ENCODE measurements at places on chromosomes 5 and 9.

- no peak for DNase-seq
Measured at GRCh38 chr5:92644266-92644886, 936.6 kb downstream of the NR2F1-AS1 start.

DNA sequence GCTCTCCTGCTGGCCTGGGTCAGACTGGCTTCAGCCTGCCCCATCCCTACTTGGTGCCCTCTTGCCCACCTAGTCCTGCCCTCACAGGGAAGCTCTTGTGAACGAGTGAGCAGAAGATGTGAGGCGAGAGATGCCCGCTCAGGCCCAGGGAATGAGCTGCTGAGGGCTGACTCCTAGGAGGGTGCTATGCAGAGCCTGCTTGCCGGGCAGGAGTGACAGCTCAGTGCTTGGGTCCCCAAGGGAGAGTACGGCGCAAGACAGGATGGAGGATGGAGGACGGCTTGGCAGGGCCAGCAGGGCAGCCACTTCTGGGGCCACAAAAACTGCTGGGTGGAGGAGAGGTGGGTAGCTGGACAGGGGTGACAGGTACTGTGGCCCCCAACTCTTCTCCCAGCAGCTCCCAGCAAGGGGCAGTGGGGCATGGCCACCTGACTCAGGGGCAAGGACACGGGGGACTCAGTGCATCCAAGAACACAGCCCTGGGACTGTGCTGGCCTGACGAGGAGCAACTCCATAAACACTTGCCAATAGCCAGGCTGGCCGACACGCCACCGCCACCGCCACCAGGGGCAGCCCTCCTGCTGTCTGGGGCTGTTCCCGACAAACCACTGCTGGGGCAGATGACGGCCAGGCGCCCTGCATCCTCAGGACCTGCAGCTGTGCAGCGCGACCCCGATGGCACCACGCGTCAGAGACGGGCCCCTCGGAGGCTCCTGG is 55.6 kb upstream of the UBAC1 start:
- DNase-seq: no peak

GRCh38 chr9:18837402-18837801 is 195.6 kb downstream of the SAXO1 start:
- no peak for DNase-seq

DNA sequence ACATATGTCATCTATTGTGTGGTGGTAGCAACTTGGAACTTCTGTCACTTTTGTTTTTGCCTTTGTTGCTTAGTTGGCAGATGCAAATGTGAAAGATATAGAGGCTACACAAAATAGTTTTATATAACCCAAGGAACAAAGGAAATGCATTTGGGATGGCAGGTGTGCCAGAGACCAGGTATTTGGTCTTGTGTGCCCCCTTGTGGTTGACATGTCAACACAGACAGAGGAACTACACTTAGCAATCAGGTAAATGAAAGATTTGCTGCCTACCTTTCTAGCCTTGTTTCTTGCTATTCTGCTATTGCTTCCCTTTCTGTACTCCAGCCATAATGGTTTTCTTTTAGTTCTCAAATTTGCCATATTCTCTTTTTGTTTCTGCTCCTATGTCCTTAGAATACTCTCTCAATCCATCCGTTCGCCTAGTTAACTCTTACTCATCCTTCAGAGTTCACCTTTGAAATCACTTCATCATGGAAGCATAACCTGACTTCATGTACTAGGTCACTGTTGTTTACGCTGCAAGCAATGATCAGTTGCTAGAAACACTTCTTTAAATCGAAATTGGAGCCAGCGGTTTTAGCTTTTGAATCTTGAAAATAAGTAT is 119.5 kb downstream of the TRPM3 start:
- DNase-seq: peak; percentile 16

- no peak for DNase-seq
Measured at GRCh38 chr9:114098936-114099668, at the start of gene KIF12. TSS of gene KIF12 (minus strand) at chr9:114099292. CDS start at chr9:114099276, 16 bp downstream.

GRCh38 chr9:116366241-116366640 is 212.7 kb downstream of the PAPPA start:
- no peak for DNase-seq

- peak; percentile 6 for DNase-seq
Measured at GRCh38 chr5:38497946-38498345, 58.5 kb downstream of the LIFR start.

GRCh38 chr9:122144836-122145591 is 14.6 kb downstream of the NDUFA8 start:
- no peak for DNase-seq

GRCh38 chr9:95696701-95697100 is 178.8 kb upstream of the ERCC6L2 start:
- no peak for DNase-seq

- peak; percentile 71 for DNase-seq
Measured at GRCh38 chr9:137045294-137046087, 486 bp downstream of the NPDC1 start.

GRCh38 chr5:155831491-155831890 is 495.5 kb upstream of the SGCD start:
- no peak for DNase-seq

- no peak for DNase-seq
Measured at GRCh38 chr5:168877132-168877892, 298.1 kb upstream of the PANK3 start.

GRCh38 chr5:56698463-56699381 is 116.6 kb upstream of the MAP3K1 start:
- DNase-seq: no peak

GRCh38 chr5:39905356-39905755 is 480.6 kb upstream of the DAB2 start:
- DNase-seq: no peak

DNA sequence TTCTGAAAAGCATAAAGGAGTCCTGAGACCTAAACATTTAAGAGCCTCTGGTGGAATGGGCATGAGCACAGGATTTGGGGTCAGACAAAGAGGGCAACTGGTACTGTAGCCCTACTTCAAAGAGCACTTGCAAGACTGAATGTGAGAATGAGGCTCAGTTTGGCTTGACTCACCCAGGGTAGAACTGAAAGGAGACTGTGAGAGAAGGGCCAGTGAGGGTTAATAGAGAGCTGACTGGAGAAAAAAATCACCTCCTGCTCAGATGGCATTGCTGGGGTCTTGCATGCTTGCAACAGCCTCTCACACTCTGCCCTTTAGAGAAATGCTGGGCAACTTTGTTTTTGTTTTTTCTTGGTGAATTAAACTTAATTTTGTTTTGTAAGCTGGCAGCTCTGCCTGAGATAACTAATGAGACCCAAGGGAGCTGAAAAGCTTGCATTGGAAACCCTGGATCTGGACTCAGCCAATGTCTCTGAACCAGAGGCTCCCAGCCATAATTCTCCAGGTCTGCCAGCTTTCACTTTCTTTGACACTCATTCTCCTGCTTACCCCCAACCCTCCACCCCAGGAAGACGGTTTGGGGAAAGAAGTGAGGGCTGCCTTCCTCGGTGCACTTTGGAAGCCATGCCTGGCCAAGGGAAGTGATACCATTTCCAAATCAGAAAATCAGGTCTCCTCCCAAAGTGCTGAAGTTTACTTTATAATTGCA is 161.1 kb upstream of the PANK3 start:
- DNase-seq: no peak

- DNase-seq: peak; percentile 60
Measured at GRCh38 chr5:5483880-5484598, 61.6 kb downstream of the ICE1 start.

DNA sequence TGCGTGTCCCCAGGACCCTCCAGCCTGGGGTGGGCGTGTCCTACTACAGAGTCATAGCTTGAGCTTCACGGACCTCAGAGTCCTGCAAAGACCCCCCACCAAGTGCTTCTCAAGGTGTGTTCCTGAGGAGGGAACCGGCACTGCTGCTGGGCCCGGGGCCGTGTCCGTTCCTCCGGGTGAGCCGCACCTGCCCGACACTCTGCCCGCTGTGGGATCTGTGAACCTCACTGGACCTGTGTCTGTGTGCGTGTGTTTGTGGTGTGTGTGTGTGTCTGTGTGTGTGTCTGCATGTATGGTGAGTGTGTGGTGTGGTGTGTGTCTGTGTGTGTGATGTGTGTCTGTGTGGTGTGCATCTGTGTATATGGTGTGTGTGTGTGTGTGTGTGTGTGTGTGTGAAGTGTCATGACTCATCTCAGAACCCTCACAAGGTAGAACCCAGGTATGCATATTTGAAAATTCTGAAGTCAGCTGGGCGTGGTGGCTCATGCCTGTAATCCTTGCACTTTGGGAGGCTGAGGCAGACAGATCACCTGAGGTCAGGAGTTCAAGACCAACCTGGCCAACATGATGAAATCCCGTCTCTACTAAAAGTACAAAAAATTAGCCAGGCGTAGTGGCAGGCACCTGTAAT is 40.9 kb upstream of the RXRA start:
- no peak for DNase-seq

DNA sequence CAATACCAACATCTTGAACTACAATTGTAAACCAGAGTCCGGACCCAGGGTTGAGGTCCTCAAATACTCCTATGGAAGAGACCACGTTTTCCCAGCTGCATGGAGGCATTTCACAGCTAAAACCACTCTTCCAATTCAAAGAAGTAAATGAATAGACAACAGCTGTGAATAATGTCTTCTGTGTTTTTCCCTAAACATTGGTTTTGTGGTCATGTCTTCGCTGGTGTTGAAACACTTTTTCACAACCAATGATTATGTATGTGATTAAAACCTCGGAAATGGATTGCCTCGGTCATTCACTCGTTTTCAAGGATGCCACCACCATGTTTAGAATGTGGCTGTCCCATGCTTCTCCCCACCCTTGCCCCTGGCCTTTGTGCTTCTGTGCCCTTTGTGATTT is 9.4 kb upstream of the TENT4A start:
- DNase-seq: no peak

GRCh38 chr9:134057751-134058701 is 9.8 kb downstream of the BRD3 start:
- DNase-seq: no peak

GRCh38 chr5:57696825-57697570 is 214.4 kb upstream of the ACTBL2 start:
- DNase-seq: no peak

DNA sequence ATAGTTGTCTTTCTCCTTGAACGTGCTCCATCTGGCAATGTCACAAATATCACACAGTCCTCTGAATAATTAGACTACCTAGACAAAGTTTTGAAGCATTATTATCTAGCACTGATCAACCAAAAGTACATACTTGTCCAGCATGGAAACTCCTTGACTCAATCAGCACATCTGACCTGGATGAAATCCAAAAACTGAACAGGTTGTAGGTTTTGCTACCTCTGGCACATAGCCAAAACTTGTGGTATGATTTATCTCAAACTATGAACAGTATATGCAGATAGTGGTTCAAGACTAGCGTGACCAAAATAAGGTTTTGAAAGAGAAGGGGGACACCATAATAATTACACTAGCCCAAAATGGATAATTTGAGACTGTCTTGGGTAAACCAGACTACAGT is 158.1 kb downstream of the ARRDC3 start:
- DNase-seq: no peak

DNA sequence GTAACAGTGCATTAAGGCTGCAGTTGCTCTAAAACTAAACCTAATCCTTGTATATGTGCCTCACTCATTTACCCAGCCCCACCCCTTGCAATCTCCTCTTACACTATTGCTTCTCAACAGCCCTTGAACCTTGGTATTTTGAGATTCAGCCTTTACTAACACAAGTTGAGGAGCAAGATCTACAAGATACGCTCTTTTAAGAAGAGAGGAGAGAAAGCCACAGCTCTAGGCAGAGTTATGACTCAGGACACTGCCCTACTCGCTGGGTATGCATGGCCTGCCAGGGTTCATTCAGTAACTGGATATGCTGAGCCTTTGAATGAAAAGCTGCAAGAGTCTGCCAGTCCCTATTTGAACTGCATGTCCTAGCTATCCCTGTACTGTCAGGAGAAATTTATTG is 219.5 kb downstream of the PCSK5 start:
- no peak for DNase-seq

DNA sequence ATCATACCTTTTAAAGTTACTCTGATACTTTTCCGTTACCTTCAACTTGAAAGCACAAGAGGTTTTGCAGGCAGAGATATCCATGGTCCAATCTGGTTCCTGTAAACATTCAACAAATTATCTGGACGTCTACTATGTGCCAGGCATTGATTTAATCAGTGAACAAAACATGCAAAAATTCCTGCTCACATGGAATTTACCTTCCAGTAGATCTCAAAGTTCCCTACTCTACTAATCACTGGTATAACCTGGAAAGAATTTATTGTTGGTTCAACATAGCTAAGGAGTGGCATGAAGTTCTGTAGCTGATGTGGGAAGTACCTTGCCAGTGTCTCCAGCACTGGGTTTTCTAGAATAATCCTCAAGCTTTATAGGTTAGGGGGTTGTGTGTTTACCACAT is 9.8 kb downstream of the OCLN start:
- no peak for DNase-seq

DNA sequence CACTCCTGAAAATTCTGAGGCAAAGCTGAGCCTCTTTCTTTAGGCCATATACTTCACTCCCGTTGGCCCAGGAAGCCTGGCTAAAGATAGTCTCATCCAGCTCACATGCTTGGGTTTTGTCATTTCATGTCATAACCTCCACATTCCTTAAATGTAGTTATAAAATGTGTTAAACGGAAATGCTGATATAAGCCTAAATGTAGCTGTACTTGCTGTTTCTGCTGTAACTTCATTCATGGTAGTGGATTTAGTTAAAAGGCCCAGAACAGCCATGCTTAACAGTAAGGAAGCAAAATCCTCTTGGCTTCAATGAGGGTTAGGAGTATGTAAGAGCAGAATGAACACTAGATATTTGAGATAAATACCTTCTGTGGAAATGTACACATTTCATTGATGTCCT is 135.8 kb upstream of the TMEM161B start:
- no peak for DNase-seq

- no peak for DNase-seq
Measured at GRCh38 chr9:82621447-82621846, 441.5 kb downstream of the RASEF start.

DNA sequence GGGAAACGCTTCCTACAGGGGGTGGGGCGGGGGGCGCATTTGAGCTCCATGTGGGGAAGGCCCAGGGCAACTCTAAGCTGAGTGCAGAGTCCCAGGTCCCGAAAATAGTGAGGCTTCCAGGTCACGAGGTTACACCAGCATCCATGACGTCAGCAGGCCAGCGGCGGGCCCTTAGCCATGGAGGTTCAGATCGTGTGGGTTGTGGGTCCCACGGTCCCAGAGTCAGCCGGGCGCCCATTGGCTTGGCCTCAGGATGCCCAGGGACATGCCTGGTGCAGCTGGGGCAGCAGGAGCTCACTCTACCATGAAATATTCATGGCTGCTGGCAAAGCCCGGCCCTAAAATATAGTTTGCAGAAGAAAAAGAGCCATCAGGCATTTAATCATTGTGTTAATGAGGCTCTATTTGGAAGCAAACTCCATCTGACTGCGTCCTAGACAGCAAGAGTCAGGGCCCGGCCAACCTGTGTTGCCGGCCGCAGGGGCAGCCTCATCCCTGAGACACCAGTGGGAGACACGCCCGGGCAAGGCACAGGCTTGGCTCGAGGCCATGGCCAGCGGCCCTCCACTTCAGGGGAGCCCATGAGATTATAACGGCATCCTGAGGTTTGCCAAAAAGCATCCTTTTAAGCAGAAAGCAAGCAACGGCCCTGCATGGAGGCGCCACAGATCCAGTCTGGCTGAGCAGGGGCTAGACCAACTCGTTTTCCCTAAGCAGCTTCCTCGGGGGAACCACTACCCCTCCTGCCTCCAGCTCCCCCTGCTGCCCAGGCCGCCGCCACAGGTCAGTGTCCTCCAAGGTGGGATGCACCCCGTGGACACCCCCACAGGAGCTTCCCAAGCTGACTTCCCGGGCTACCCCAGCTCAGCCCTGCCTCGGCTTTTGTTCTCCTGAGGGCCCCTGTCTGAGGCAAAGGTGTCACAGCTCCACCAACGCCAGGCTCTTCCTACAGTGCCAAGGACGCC is 108.9 kb upstream of the PPP1R26 start:
- no peak for DNase-seq
